Renal cortical epithelial cell (primary cell): ENCODE measurements at places on chromosomes 11 and 22.
A peak's percentile ranks its signal among the peaks of the same experiment; 100 is the strongest.

DNA sequence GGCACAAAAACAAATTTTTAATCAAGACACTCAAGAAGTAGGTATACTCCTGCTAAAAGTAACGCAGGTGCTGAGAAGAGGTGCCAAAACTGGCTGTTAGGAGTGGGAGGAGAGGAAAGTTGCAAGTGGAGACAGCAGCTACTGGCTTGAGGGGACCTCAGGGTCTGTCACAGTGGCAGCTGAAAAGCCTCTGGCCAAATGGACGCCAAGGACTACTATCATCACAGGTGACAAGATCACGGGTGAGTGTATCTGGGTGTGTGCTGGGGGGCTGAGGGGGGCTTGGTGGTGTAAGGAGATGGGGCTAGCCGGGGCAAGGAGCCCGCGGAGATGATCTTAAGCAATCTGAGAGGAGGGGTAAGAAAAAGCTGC is 687 bp downstream of the ZNF202 start:
- DNase-seq: no peak

- DNase-seq: no peak
These were observed 486 bp downstream of the CLMP start for GRCh38 chr11:123194337-123195187.

DNA sequence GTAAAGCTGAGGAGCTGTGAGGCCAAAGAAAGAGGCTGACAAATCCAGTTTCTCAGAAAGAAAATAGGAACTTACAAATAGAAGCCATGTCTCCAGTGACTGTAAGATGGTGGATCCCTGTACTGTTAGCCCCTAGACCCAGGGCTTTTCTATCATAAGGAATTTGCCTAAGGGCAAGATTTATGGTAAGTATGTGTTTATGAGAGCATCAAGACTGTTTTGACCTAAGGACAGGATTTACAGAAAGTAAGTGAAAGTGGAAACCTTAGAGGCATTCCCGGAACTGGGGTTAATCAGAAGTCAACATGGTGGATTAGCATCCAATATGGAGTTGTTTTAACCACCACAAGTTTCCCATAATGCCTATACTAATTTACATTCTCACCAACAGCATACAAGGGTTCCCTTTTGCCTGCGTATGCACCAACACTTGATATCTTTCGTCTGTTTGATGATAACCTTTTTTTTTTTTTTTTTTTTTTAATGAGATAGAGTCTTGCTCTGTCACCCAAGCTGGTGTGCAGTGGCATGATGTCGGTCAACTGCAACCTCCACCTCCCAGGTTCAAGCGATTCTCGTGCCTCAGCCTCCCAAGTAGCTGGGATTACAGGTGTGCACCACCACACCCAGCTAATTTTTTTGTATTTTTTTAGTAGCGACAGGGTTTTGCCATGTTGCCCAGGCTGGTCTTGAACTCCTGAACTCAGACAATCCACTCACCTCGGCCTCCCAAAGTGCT is 40.2 kb downstream of the BIRC2 start:
- no peak for DNase-seq

GRCh38 chr22:29478326-29479276 is 1.4 kb upstream of the NEFH start:
- no peak for DNase-seq

DNA sequence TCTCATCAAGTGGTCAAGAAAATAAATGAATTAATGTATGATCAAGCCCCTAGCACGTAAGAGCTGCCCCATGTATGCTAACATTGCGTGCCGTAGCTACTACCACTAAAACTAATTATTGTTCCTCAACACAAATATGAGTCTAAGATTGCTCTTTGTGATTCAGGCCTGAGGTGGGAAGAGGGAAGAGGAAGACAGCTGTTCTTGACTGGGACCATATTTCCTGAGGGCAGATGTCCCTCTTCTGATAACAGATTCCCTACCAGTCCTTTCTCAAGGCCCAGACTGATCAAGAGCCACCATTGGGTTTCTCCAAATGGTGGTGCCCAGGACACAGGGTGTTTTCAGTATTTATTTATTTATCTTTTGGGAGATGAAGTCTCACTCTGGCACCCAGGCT is 87.2 kb upstream of the CADM1 start:
- DNase-seq: no peak

GRCh38 chr11:18617688-18618341 is 16.3 kb downstream of the SPTY2D1 start:
- peak; percentile 45 for DNase-seq

DNA sequence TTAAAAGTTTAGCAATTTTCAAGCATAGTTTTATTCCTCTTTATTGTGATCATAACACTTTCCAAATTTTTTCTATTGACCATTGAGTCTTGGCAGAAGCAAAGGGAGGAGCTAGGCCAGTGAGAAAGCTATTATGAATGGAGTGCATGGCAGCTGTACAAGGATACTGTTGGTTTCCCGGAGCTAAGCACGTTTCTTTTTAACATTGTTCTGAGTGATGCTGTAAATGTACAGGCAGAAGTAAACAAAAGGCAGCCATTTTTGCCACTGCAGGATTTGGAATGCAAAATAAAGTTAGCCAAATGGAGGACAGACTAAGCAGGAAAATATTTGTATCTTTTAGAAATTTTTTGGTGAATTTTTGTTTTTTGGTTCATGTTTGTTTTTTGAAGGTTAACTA is 16.2 kb downstream of the CBL start:
- peak; percentile 26 for DNase-seq

DNA sequence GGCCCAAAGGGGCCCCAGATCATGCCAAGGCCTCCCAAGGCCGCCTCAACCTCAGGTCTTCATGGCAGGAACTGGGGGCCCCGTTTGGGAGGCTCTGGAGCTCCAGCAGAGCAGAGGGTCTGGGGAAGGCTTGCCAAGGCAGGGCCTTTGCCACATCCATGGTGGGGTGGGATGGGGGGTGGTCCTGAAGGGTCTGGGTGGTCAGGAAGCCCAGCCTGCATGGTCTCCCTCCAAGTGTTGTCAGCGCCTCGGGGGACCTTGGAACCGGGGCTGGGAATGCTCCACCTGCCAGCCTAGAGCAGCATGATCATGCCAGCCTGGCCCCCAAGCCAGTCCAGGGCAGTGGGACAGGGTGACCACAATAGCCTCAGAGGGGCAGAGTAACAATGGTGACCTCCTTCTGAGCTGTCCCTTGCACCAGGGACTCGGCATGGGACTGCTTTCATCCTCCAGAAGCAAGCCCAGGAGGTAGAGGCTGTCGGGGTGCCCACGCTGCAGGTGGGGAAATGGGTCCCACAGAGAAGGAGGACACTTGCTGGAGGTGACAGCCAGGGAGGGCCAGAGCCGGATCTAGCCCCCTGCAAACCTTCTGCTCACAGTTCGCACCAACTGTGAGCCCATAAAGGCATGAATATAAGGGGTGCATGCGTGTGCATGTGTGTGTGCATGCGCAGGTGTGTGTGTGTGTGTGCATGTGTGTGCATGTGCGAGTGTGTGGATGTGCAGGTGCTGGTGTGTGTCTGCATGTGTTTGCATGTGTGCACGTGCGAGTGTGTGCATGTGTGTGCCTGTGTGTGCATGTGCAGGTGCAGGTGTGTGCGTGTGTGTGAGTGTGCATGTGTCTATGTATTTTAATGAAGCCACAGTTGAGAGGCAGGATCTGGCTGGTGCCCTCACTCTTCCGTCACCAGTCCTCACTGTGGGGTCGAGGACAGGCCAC is 63.8 kb downstream of the MYEOV start:
- DNase-seq: no peak

GRCh38 chr11:107928767-107929507 is 689 bp downstream of the RAB39A start:
- DNase-seq: no peak

- no peak for DNase-seq
These were observed 1.7 kb downstream of the DRD4 start for GRCh38 chr11:638631-639331.

DNA sequence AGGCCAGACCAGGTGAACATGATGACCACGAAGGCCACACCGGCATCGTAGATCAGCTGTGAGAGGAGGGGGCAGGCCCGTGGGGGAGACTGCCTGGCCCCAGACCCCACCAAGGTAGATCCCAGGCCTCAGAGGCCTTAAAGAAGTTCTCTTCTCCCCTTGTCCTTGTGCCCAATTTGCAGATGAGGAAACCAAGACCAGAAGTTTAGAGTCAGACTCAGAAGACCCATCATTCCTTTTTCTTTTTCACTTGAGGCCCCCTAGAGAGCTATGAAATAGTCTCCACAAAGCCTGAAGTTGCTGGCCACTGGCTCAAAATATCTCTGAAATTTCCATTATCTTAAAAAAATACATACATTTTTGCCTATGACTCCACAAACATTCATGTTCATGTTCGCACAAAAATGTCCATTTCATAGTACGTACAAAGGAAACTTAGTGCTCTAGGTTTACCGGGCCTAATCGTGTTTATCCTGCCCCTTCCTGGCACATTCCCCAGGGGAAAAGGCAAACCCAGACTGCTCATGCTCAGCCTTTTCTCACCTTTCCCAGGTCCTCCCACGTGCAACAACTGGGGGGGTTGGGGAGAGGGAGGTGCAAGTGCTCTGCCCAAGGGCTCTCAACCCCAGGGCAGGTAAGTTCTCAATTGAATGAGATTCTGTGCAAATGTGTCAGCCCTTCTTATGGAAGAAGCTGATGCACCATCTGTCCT is 19.2 kb downstream of the SLC43A1 start:
- DNase-seq: no peak
